ENCODE measurements at places on chromosomes 3 and 15.
A peak's percentile ranks its signal among the peaks of the same experiment; 100 is the strongest.

DNA sequence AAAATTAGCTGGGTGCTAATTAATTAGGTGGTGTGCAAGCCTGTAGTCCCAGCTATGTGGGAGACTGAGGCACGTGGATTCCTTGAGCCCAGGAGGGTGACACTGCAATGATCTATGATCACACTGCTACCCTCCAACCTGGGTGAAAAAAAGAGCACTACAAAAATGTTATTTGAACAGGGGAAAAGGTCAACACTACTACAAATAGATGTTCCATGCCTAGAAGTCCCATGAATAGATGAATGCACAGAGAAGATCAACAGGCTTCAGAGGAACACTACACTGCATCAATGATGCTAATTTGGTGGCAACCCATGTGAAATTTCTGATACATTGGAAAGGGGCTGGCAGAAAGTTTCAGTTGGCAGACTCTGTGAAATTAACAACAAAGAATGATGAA is 105.4 kb upstream of the FHIT start:
- no peak for DNase-seq

- peak; percentile 39 for DNase-seq
Observed at GRCh38 chr3:48504051-48504946, at the start of gene SHISA5. Gene SHISA5, minus strand, starts transcription at chr3:48504174. Its CDS starts 80 bp downstream, at chr3:48504094.

- no peak for DNase-seq
Observed at GRCh38 chr3:155676252-155676981, 68.5 kb downstream of the PLCH1 start.

GRCh38 chr3:129602309-129602708 is 4.2 kb downstream of the PLXND1 start:
- no peak for DNase-seq

- DNase-seq = no peak
Observed at GRCh38 chr15:78065284-78065872, 12.1 kb downstream of the TBC1D2B start.

- DNase-seq = no peak
Observed at GRCh38 chr3:124967964-124968363, 33.4 kb upstream of the MUC13 start.

DNA sequence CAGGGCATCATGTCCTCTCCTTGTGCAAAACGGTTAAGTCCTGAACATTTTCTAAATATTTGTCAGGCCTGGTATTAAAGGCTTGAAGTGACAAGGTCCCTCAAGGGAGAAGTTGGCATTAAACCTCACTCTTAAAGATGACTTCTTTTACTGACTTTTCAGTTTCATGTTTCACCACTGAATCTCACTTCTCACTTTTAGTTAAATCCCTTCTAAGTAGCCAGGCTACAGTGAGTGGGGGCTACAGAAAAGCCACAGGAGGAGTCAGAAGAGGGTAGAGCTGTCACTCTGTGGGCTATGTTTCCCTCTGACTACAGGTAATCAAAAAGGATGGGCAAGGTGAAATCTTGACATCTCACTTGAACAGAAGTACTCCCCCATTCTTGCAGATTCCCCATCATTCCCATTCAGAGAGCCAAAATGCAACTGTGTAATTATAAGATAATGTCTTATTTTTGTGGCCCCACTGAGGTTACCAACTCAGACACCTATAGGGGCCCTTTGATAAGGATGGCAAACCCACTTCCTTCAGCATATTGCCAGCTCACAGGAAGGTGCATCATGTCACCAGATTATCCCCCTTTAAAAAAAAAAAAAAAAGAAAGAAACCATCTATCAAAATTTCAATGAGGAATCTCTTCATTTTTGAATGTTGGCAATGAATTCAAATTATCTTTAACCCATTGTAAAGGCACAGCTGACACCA is 790.1 kb upstream of the CFAP20DC start:
- DNase-seq = no peak

GRCh38 chr3:185253645-185254410 is at the start of gene EHHADH:
Gene EHHADH, minus strand, starts transcription at chr3:185254049. Its CDS starts 27 bp downstream, at chr3:185254022.
- peak; percentile 54 for DNase-seq

- peak; percentile 4 for DNase-seq
Observed at GRCh38 chr15:36579792-36580431, 486 bp downstream of the CDIN1 start.

- DNase-seq = no peak
Observed at GRCh38 chr3:100954199-100954935, 38.9 kb downstream of the ABI3BP start.

- no peak for DNase-seq
Observed at GRCh38 chr15:43985976-43986680, 159.3 kb downstream of the WDR76 start.

- no peak for DNase-seq
Observed at GRCh38 chr15:29616512-29616911, 205.8 kb downstream of the TJP1 start.

DNA sequence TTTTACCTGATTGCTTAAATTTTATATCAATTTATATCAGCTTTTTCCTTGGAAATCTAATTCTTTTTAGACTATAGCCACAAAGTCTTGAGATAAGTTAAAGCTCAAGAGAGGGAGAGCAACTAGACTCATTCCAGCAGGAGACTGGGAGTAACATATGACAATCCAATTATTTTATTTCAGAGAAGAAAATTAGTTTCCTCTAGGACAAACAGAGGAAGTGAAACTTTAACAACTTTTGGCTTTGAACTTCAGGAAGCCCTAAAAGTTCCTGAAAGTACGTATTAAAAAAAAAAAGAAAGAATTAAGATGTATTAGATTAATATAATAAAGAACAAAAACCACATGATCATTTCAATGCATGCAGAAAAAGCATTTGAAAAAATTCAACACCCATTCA is 13.9 kb upstream of the UBE2E2 start:
- DNase-seq = no peak

DNA sequence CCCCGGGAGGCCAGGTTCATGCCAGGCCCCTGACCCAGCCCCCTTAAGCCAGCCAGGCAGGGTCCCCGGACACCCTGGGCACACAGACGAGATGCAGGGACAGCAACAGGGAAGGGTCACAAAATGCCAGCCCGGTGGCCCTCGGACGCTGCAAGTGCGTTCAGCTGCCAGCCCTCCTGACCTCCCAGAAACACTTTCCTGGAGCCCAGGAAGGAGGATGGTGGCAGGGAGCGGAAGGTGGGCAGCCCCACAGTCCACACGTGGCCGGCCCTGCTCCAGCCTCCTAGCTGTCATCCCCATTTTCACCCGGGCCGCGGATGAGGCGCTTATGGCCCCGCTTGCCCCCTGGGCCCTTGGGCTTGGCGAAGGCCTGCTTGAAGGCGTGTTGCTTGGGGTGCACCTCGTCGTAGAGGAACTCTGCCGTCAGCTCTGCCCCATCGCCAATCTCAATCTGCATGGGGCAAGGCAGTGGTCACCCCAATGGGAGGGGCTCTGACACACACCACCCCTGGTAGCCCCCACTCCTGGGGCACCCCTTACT is 3.4 kb upstream of the TLR9 start:
- DNase-seq = no peak

- no peak for DNase-seq
Observed at GRCh38 chr3:100427699-100428098, 26.4 kb downstream of the LNP1 start.

All from stimulated activated CD8-positive, alpha-beta memory T cell treated with anti-CD3 and anti-CD28 coated beads, Interleukin-4, amount 100 ng/mL, for 24 hours (primary cell).